ENCODE measurements at places on chromosomes 7 and 10. TPM values are rescaled to one million over a fixed set of nuclear protein-coding genes. Genes with fewer than 3 reads are reported as not detected.

The SCIN gene
- total RNA-seq, result 18.8 TPM

DNA sequence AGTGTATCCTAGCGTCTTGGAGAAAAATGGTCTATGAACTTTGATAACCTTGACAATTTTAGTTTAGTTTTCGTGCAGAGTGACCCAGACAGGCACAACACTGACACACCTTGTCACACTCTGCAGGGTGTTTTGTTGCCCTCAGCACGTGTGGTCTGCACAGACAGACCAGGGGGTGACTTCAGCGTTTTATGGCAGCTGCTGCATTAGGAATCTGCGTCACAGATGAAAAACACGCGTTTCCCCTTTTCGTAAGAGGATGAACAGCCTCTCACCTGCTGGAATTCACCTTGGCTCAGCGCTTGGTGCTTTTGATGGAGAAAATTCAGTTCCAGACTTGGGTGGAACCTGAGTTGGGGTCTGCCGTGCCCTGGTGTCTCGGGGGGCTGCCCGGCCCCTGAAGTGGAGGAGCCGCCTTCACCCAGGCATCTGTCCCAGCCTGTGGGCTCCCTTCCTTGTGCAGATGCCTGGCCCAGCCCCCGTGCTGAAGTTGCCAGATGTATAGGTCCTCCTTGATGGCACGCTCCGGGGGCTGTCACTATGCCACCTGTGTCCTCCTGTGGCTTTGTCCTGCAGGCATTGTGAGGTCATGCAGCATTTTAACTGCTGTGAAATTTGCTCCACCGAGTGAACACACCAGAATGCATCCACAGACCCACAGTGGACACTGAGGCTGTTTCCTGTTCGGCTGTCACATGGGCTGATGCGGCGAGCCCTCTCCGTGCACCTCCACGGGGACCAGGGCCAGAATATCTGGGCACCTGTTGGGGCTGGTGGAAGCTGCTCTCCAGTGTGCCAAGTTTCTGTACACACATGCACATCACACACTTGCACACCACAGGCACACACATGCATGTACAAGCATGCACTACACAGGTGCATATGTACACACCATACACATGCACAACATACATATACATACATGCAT, 18.3 kb downstream of the INPP5A start:
- DNase-seq, result no peak

- DNase-seq, result no peak
These were observed 258.2 kb downstream of the USP6NL start for GRCh38 chr10:11353006-11353896.

- peak; percentile 41 for DNase-seq
These were observed 49.5 kb downstream of the NEURL1 start for GRCh38 chr10:103542764-103543616.

- no peak for DNase-seq
These were observed 7.3 kb upstream of the ZNF777 start for GRCh38 chr7:149468208-149468607.

Data from Caki2 (cell line).